ENCODE measurements at places on chromosomes 2 and 18.

- DNase-seq = no peak
These were observed 258.2 kb upstream of the THUMPD2 start for GRCh38 chr2:40037303-40037702.

GRCh38 chr2:109200616-109201464 lies 71.8 kb downstream of the SH3RF3 start:
- DNase-seq = no peak

DNA sequence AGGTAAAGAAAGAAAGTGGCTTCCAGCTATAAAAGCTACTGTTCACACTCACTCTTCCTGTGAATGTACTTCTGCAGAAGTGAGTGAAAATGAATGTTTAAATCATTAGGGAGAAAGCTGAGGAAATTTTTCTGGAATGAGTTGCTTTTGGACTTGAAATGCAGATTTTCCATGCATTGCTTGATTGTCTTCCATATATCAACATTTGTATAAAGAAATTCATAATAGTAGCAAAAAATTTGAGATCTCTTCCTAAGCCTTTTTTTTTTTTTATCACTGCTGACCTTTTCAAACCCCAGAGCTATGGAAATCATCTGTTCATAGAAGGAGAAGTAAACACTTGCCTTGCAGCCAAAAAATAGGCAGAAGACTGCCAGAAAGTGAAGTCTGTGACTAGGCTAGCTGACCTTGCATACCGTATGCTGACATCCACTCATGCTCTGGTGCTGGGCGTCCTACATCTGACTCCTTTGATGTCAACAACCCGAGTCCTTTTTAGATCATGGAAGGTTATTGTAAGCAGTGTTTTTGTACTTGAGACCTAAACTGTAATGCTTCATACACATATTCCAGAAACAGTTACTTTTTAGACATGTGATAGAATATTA lies 154.5 kb upstream of the RASGRP3 start:
- DNase-seq = no peak

- no peak for DNase-seq
These were observed 850 bp downstream of the CATIP start for GRCh38 chr2:218357236-218358177.

- no peak for DNase-seq
These were observed 4.1 kb downstream of the NEMP2 start for GRCh38 chr2:190530248-190530900.

DNA sequence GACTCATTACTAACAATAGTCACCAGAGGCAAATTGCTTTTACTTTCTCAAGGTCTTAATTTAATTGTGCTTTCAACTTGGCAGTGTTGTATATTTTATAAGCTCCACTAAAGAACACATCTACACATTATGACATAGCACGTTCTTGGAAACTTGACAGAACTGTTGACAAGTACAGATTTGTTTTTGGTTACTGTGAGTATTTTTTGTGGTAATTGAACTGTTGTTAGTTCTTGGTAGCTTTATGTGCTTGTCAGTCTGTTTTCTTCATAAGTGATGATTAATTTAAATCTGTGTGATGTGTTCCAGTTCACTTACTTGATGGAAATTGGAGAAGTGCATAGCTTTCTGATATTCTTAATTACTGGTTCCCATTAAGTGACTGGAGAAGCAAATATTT lies 63.9 kb downstream of the COMMD1 start:
- DNase-seq = no peak

- no peak for DNase-seq
These were observed 71.2 kb upstream of the RBM44 start for GRCh38 chr2:237727363-237727762.

DNA sequence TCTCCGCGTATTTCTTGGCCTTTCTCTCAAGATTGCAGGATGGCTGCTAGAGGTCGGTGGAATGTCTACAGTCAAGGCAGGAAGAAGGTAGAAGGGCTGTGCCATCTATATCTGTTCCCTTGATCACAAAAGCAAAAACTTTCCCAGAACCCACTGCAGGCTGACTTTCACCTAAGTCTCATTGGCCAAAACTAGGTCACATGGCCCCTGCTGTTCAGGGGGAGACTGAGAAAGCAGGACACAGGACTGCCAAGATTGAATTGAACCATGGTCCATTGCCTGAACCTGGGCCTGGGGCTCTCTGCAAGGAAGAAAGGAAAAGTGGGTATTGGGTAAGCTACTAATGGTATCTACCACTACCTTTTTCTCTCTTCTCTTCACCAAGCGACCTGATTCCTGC lies 9.7 kb upstream of the GRP start:
- DNase-seq = no peak

DNA sequence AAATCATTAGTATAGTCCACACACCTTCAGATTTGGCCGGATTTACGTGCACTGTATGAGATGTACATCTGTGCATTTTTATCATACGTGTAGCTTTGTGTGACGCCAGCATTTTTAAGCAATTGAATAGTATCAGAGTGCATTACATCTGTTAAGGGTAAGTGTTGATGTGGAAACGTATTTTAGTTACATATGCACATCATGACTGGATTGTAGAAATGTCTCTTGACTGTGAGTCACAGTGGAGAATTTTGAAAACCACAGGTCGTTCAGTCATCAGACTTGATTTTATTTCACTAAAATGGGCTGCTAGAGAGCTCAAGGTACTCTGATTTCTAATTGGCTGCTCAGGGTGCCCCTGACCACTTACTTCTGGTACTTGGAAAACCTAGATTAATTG lies 5.4 kb upstream of the GPBAR1 start:
- no peak for DNase-seq

DNA sequence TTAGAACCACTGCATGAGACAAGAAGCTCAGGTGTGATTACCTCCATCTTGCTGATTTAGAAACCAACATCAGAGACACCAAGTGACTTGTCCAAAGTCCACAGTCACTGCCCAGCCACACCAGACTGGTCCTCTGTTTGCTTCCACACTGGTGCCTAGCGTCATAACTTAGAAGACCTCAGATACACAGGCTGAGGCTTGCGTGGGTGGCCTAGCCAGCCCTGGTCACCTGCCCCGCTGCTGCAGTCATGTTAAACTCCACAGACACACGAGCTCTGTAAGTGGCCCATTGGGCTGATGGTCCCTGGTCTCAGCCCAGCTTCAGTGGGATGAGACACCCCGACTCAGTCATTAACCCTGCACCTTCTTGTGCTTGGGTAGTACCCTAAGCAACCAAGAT lies 47.1 kb downstream of the CNGA3 start:
- DNase-seq = no peak

DNA sequence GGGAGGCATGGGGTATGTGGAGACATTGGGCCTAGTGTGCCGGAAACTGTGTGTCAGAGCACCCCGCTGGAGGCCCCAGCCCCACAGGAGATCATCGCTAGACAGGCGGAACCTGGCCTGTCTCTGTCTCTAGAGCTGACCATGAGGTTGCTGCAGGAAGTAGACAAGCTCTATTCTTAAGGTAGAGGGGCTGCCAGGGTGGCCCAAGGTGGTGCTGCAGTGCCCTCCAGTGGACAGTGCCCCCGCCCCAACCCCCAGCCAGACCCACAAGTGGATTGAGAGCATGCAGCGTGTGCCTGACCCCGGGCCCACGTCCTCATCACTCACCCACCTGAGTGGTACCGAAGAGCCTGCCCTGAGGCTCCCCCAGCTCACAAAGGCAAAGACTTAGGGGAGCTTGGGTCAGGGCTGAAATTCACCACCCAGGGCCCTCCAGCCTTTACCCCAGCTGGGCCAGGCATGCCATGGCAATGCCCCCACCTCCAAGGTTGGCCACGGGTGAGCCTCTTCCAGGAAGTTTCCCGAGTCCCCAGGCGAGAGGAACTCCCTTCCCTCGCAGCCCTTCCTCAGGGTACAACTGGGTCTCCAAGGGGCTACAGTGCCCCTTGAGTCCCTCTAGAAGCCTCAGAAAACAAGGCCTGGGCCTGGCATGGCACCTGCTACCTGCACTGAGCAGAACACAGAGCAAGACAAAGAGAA lies 155.0 kb downstream of the TTC32 start:
- DNase-seq = no peak

DNA sequence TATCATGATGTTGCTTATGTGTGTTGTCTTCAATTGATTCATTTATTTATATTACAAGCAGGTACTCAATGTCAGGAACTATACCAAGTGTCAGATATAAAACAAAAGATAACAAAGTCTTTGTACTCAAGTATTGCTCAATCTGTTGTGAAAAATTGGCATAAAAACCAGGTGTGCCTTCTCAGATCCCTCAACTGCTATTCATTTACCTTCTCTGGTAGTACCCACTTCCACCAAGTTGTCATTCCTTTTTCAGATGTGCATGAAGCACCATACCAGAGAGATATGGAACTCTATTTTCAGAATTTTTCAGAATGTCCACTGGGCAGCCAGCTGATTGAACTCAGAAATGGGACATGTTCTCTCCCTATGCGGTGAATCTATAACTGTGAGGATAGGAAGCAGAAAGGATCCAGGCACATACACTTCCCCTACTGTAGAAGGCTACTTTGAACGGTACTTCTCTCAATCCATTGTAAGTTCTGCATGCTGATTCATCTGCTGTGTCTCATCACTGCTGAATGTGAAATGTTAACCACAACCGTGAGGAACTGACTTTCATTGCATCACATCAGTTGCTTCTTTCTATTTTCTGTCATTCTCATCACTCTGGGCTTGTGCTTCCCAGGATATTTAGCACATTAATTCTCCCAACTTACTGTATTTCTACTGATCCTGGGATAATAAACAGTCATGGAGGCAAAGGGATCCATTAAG lies 1621.3 kb downstream of the SUCLG1 start:
- no peak for DNase-seq

GRCh38 chr2:200199576-200200263 lies 106.8 kb upstream of the SPATS2L start:
- DNase-seq = no peak

DNA sequence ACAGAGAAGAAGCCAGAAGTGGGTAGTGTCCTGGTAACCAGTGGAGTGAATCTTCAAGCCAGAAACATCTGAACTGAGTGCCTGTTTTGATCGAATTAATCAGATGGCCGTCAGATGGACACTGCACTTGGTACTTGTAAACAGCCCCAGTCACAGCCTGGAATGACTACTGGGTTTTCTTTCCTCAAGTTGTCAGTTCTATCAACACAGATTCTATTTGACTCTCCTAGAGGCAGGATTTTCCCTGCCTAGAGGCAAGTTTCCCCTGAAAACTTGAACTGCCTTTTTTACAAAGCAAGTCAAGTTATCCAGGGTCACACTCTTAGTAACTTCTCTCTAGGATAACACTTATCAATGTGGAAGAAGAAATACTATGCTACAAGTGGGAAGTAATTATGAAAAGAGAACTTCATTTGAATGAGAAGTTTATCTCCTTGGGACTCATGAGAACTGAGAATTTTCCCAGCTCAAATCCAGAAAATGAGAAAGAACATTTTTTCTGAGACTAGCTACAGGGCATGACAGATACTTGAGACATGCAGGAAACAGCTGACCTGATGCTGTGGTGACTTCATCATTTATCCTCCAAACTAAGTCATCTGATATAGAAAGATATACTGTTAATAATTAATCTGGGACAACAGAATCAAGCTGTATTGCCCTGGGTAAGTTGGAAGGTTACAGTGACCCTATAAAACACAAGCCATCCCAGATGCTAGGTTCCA lies 36.0 kb downstream of the SULT1C2 start:
- DNase-seq = no peak

DNA sequence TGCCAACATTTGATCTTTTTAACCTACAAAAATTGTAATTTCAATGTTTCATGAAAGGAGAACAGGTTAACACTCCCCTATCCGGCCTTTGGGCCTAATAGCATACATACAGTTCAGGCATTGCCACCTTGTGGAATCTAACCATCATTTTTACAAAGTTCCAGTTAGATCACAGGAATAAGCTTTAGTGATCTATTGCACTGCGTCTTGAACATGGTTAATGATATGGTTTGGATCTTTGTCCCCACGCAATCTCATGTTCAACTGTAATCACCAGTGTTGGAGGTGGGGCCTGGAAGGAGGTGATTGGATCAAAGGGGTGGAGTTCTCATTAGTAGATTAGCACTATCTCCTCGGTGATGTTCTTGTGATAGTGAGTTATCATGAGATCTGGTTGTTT lies 58.2 kb upstream of the NEUROD1 start:
- no peak for DNase-seq

DNA sequence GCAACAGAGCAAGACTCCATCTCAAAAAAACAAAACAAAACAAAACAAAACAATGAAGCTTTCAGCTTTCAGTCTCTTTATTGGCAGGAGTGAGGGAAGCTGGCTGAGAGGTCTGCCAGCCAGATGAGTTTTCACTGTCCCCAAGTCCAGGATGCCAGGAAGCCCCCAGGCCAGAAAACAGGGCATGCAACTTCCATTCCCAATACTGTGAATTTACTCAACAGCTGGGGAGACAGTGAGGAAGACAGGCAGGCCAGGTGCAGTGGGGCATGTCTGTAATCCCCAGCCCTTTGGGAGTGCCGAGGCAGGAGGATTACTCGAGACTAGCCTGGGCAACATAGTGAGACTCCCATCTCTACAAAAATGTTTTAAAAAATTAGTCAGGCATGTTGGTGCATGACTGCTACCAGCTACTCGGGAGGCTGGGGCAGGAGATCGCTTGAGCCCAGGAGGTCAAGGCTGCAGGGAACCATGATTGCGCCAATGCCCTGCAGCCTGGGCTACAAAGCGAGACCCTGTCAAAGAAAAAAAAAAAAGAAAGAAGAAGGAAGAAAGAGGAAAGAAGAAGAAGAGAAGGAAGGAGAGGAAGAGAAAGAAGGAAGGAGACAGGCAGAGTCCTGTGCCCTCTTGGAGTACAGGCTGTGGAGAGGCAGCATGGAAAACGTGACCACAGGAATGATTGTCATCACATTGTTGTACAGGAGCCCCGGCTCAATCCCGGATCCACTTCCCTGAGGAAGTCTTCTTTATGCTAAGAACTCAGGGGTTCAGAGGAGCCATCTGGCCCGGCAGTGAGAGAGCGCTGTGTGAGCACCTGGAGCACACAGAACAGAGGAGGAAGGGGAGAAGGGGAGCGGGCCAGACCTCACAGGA lies 29.2 kb upstream of the POMC start:
- no peak for DNase-seq

- DNase-seq = no peak
These were observed 1.6 kb downstream of the MTCL1 start for GRCh38 chr18:8706791-8707555.

Measured in stimulated activated CD4-positive, alpha-beta T cell treated with anti-CD3 and anti-CD28 coated beads, Interleukin-1b, Interleukin-23, amount 100 ng/mL, for 4 hours (primary cell).